ENCODE measurements at places on chromosomes 16 and 17.
A peak's percentile ranks its signal among the peaks of the same experiment; 100 is the strongest.

- DNase-seq: no peak
Measured at GRCh38 chr17:55758171-55758570, 7.3 kb downstream of the PCTP start.

DNA sequence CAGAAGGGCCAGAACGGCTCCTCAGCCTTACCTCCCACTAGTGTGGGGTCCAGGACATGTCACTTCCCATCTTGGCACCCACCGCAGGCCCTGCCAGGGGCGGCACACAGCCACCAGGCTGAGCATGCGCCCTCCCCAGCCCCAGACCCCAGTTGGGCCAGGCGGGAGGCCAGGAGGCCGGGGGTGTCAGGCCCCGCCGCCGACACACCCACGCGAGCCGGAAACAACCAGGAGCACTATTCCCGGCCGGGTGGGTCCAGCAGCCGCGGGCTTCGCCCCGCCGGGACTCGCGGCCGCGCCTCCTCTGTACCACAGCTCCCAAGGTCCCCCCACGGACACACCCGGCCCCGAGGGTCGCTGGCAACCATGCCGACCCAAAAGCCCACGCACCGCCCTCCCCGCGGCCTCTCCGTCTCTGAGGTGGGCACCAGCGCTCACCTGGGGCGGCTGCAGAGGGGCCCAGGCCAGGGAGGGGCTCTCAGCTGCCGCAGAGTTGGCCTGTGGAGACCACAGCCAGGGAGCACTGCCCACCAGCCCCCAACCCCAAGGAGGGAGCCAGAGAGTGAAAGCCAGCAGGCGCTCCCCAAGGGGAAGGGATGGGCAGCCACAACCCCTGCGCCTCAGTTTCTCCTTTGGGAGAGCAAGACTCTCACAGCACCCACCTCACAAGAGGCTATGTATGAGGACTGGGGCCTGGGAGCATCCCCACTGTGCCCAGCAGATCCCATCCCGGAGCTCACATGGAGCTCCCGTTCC lies 18.0 kb downstream of the B9D1 start:
- no peak for DNase-seq

DNA sequence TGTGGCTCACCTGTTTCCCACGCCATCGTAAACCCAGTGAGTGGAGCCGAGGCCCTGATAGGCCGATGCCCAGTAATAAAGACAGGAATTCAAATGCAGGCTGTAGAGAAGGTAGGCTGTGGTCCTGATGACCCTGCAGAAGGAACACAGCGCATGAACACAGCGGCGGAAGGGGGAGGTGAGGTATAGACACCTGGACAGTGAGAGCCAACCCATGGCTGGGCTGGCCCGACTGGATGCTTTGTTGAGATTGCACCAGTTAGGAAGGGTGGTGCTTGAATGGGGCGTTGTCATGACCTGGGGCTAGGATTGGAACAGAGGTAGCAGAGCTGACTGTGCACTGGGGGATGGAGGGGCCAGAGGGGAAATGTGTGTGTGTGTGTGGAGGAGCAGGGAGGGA lies 59.2 kb downstream of the CNGB1 start:
- no peak for DNase-seq

DNA sequence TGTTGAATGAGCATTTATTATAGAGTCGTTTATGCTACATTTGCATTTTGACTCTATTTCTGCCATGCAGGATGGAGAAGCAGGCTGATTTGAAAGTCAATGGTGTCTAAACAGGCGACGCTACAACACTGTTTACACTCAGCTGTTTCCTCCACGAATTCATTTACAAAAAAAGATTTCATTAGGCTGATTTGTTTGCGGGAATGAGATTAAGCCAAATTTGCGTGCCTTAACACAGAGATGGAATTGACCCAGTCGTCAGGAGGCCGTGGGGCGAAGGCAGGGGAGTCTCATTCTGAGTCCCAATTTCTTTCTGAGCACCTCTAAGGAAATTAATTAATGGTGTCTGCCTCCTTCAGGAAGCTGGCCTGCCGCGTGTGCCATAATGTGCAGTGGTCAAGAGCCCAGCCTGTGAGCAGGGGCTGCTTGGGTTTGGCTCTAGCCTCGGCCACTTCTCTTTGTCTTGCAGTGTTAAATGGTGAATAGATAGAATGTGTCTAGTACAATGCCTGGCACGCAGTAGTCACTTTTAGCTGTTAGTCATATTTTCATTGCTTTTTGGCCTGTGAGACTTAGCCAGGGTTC lies 88.6 kb upstream of the NKD1 start:
- no peak for DNase-seq

DNA sequence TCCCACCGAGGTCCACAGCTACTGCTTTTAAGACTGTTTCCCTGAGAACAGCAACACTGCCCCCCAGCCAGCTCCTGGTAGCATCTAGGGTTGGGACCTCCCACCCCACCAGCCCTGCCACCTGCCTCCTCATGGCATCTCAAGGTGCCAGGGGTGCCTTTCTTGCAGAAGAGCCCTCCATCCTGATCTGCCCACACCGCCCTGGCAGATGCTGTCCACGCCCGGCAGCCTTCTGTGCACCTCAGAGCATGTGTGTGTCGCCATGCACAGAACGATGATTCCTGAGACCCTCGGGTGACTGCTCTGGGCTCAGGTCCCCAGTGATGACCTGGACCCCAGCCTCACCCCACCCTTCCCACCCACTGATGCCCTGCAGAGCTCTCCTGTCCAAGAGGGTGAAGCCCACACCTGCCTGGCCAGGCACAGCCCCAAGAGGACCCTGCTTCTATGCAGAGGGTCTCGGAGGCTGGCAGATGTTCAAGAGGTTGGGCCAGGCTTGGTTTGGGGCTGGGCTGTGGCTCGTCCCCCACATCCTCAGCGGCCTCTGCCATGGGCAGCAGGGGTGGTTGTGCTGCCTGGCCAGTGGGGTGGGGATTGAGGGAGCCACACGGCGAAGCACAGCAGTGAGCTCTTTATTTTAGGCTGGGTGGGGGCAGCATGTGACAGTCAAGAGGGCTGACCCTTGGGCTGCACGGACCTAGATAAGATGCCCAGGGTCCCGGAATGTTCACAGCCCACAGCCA lies 5.2 kb upstream of the SPATA2L start:
- no peak for DNase-seq

DNA sequence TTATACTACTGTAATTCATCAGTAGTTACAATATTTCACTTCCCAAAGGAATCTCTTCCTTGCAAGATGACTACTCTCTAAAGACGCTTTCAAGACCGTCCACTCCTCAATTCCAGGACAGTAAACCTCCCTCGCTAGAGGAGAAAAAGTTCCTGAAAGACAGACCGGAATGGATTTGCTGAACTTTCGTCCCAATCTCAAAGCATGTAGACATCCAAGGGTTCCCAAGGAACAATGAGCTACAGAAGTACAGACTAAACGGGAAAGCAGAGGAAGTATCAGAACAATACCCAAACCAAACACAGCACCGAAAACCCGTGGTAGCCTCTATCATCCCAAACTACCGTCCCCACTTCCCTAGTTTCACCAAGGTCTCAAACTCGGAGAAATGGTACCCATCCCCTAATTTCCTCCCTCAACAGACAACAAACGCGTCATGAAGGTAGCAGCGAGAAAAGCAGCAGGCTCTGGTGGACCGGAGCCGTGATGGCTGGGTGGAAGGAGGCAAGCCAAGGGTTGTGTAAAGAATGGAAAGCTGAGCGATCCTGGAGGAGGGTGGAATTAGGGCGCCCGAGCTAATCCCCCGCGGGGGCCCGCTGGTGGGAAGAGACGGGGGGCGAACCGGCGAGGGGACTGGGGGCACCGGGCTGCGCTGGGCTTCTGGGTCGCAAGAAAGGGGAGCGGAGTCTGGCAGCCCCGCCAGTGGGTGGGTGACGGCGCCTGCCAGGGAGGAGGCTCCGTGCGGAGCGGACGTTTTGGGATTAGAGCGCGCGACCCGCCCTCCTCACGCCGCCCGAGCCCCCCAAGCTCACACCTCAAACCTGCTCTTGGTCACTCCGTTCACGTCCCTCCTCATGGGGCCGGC lies 647 bp downstream of the FBXL20 start:
- peak; percentile 46 for DNase-seq

DNA sequence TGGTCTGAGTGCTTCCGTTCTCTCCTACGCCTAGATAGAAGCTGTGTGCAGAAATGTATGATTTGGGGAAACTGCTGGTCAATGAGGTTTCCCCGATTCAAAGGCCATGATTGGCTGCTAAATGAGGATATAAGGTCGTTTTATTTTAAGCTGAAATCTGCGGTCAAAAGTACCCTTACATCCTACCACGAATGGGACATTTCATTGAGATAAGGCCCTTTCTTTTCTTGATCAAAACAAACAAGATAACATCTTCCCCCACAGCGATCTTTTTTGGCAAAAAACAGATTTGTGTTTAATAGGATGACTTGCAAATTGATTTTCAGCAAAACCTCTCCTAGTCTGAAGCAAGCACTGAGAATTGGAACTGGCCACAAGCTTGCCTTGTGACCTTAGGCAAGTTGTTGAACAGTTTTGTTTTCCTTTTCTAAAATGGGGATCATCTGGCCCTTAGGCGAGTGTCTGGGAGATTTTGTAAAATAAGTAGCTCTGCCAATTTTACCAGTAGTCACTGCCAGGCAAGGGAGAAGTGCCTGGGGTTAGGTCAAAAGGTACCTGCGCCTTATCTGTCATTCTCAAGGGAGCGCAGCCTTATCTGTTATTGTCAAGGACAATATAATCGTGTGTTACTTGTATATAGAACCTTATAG lies 635 bp downstream of the SCPEP1 start:
- DNase-seq: peak; percentile 48

- no peak for DNase-seq
Measured at GRCh38 chr16:81782236-81782635, 3.1 kb downstream of the PLCG2 start.

GRCh38 chr16:88844419-88845036 lies 12.2 kb downstream of the GALNS start:
- no peak for DNase-seq

DNA sequence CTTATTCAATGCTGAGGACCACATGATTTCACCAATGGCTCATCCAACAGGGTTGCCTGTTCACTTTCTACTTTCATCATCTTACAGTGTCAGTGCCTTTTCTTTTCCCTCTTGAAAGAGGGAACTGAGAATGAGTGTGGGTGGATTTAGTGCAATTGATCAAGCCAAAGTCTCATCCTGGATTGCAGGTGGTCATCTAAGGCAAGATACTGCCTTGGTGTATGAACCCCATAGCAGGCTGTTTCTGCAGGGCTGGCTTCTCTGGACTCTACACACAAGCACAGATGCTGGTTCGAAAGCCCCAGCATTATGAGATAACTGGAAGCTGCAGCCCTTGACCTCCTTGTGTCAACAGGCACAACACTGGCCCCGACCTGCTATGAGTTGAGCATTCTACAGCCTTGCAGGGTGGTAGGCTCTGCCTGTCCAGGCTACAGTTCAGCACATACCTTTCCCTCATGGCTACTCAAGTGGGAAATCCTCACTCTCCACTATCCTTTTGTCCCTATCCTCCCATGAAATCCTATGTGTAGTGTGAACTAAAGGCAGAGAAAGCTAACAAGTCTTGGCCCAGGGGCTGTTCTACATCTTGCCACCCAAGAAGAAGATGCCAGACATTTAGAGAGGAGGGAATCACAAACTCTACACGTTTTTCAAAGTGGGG lies 358.7 kb downstream of the SLC39A11 start:
- no peak for DNase-seq

GRCh38 chr17:2542456-2542855 lies 30.8 kb upstream of the METTL16 start:
- DNase-seq: no peak

DNA sequence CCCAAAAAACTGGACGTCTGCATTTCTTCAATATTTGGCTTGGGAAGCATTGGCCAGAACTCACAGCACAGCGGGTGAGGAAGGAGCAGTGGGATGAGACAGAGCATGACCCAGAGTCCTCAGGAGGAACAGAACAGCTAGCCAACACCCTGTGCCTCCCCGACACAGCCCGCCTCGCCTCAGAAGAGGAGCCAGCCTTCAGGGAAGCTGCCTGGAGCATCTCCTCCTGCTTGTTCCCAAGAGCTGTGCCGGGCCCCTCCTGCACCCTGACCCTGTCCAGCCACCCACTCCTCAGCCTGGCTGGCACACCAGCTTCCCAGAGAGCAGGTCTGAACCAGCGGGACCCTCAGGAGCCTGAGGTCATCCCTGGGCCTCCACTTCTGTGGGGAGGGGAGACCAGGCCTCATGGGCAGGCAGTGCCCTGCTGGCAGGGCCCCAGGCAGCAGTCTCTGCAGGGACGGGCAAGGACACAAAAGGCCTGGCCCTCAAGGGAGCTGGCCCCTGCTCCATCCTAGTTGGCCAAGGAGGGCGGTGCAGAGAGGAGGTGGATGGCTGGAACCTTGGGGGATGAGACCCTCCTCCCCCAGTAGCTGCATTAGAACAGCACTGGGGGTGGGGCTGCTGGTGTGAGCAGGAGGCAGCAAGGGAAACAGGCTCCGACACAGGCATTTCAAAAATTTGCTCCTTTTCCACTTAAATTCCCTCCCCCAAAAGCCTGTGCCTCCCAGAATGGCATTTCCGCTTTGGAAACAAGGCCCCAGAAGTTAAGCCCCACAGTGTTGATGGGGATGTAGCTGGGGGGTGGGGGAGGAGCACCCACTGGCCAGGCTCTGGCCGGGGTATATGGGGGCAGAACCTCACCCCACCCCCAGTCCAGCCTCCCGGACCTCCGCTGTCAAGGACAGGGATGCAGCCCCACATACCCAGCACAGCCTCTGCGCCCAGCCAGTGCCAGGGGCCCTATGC lies 1.8 kb upstream of the BCAR1 start:
- no peak for DNase-seq

DNA sequence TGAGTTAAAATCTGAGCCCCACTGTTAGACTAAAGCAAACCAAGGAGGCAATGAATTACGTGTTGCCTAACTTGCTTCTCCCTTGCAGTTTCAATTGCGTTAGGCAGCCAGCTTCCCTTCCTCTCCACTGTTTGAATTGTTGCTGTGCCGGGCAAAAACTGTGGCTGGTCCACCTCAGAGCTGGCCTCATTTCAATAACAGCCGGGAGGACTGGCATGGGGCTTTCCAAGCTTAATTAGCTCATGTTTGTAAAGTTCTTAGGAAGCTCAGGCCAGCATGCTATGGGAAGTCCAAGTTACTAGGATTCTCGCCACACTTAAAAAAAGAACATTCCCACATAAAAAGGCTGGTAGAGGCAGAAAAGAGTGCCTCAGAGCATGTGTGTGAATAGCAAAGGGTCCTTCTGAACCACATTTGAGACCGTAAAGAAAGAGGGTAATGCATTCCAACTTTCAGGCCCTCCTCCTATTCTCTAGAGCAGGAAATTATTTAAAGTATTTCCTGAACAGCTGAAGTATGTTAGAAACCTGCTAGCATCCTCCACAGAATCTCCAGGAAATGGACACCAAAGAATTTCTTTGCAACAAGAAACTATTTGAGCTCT lies 79.0 kb upstream of the SMURF2 start:
- no peak for DNase-seq

DNA sequence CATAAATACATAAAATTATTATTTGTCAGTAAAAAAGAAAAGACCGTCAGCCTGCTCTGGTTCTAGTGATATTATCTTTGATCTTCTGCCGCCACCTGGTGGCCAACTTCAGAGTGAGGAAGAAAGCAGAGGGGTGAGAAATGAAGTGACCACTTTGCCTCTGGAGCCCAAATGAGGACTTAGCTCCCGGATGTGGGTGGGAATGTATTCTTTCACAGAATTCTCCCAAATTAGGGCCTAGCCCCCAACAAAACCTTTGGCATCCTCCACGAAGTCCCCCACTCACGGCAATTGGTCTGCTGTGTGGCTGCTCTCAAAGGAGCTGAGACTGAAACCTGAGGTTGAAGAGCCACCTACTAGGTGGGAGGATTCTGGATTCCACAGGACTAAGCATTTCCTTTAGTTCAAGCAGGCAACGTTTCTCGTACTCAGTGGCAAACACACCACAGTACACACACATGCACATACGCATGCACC lies 4.9 kb upstream of the ZNF267 start:
- DNase-seq: peak; percentile 75

GRCh38 chr17:28532050-28532960 lies 20.1 kb downstream of the UNC119 start:
- DNase-seq: no peak

GRCh38 chr17:82013772-82014321 lies 8.8 kb downstream of the CENPX start:
- DNase-seq: no peak

All from NCI-H69 (cell line).